IMR-90 (cell line): ENCODE measurements at places on chromosomes 2 and 18. TPM values are rescaled to one million over a fixed set of nuclear protein-coding genes. Genes with fewer than 3 reads are reported as not detected.

The HRH4 gene
- total RNA-seq, result not detected in 2 replicates

The RTP5 gene
- not detected in 2 replicates for total RNA-seq

The GPBAR1 gene
- under 0.01 TPM in 1 of 2 replicates, not detected in the other for total RNA-seq

The EGR4 gene
- total RNA-seq, result not detected in 2 replicates

The TNP1 gene
- not detected in 2 replicates for total RNA-seq

The PRKAG3 gene
- not detected in 2 replicates for total RNA-seq

The NBAS gene
- 88.9 and 105 TPM in 2 replicates for total RNA-seq

The ANKZF1 gene
- 18.3 and 18.6 TPM in 2 replicates for total RNA-seq

The NPAS2 gene
- total RNA-seq, result 5.2 and 5.6 TPM in 2 replicates

- DNase-seq, result no peak
These were observed 175.5 kb downstream of the OTX1 start for GRCh38 chr2:63225964-63226686.

- peak; percentile 97 for DNase-seq
These were observed at the start of gene TNFAIP6 for GRCh38 chr2:151357359-151357758. TNFAIP6 (plus strand) TSS chr2:151357592; CDS start chr2:151357667, 75 bp downstream.

- no peak for DNase-seq
These were observed 96.8 kb downstream of the MTCL1 start for GRCh38 chr18:8802017-8802672.

GRCh38 chr2:204483608-204484081 lies 61.6 kb upstream of the PARD3B start:
- DNase-seq, result no peak

- no peak for DNase-seq
These were observed 129.6 kb downstream of the MREG start for GRCh38 chr2:215883799-215884198.

GRCh38 chr2:188937228-188938220 lies 36.6 kb upstream of the COL3A1 start:
- DNase-seq, result peak; percentile 71

GRCh38 chr2:239678666-239679296 lies 278.0 kb upstream of the HDAC4 start:
- DNase-seq, result no peak

- no peak for DNase-seq
These were observed 59.0 kb upstream of the ZBTB7C start for GRCh38 chr18:48468151-48468550.

DNA sequence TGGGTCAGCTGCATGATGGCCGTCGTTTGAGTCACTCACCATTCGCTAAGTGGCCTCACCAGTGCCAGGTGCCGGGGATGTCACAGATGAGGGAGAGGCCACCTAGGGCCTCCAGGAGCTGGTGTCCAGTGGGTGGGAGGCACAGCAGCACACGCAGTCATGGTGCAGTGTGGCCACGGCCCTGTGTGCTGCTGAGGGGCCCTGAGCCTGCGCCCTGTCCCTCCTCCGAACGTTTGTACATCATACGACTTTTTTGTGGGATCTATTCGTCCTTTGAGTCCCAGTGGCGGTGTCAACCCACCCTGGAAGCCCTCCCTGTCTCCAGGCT lies 30.1 kb upstream of the ODC1 start:
- no peak for DNase-seq

DNA sequence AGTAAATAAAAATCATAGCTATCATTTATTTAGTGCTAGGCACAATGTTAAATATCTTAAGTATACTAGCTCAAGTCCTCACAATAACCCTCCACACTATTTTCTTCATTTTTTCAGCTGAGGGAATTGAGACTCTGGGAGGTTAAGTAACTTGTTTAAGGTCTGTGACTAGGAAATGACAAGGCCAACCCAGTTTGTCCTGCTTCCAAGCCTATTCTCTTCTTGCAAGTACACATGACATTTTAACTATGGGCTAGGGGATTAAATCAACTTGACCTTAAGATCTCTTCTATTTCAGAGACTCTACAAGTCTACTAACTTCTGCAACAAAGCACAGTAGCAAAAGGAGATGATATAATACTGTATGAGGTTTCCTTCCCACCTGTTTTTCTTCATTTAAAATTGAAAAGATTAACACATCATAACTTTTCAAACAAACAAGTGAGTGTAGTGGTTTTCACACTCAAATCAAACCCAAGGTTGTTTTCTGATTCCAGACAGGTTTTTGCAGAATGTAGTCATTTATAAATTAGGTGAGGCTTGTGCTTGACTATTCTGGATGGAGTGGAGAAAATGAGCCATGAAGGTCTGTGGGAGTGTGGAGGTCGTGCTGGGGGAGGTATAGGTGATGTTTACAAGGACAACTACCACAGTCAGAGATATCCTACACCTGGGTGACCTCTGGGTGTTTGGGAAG lies 57.0 kb downstream of the CD28 start:
- DNase-seq, result no peak

GRCh38 chr2:23042216-23042906 lies 342.6 kb upstream of the KLHL29 start:
- DNase-seq, result no peak

GRCh38 chr2:86764661-86765309 lies 25.9 kb downstream of the CD8A start:
- DNase-seq, result peak; percentile 49

DNA sequence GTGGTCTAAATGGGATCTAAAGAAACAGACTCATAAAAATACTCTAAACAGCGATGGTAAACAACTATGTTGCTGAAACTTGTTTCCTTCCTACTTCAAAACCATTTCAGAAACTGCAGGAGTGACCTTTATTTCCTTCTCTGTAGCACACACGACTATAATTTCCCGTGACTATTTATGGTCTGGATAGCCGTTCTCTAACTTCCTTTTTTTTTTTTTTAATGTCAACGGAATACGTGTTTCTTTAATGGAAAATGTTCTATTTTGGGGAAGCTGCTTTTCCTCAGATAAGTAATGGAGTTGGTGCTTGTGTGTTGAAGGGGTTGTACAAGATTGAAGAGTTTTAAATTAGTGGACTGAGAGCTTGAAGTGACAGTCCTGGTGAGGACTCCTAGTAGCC lies 224.1 kb downstream of the PHLPP1 start:
- DNase-seq, result no peak

- no peak for DNase-seq
These were observed 1073.1 kb upstream of the FANCL start for GRCh38 chr2:59314031-59314766.

GRCh38 chr2:231946241-231946814 lies 15.2 kb upstream of the DIS3L2 start:
- no peak for DNase-seq

DNA sequence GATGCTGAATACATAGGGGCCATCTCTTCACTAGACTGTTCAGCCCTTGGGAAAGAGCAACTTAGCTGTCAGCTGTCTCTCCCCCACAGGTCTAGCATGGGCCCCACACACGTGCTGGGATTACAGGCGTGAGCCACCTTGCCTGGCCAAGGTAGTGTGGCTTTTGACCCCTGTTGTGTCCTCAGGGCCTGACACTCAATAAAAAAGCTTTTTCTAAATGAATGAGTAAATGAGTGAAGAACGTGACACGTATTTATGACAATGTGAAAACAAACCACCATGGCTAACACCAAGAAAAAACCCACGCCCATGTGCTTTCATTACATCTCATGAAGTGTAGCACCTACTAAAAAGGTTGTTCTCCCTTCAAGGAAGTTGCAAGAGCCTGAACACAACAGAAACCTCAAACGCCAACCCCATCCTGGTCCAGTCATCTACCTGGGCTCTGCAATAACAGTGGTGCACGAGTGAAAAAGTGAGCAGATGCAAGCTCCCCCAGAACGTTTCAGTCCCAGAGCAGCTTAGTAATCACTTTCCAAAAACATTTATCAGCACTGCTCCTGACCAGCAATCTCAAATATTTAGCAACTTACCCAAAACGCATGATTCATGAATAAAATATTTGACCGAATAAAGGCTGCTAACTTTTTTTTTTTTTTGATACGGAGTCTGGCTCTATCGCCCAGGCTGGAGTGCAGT lies 3.4 kb downstream of the WDFY1 start:
- DNase-seq, result peak; percentile 83

- DNase-seq, result no peak
These were observed 26.5 kb upstream of the ERICH2 start for GRCh38 chr2:170743530-170744239.

GRCh38 chr2:170375192-170375591 lies 197.2 kb downstream of the MYO3B start:
- no peak for DNase-seq

DNA sequence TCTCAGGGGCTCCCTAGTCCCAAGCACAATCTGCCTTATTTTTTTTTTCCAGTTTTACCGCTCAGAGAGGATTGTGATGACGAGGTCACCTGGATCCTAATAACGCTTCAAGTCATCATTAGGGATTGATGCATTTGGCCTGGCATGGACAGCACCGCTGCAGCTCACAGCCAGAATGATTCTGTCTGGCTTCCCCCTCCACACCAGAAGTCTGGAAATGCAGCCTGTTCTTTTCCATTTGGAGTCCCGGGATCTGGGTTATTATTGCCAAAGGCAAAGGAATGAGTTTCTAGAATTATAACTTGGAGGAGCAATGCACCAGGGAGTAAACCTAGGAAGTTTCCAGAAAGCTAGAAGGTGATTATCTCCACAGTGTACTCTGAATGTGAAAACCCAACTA lies 81.1 kb upstream of the TAF1B start:
- no peak for DNase-seq

GRCh38 chr2:200749631-200750322 lies 61.9 kb upstream of the BZW1 start:
- DNase-seq, result peak; percentile 27

- no peak for DNase-seq
These were observed 1963.9 kb upstream of the LRRTM1 start for GRCh38 chr2:82268446-82268845.

DNA sequence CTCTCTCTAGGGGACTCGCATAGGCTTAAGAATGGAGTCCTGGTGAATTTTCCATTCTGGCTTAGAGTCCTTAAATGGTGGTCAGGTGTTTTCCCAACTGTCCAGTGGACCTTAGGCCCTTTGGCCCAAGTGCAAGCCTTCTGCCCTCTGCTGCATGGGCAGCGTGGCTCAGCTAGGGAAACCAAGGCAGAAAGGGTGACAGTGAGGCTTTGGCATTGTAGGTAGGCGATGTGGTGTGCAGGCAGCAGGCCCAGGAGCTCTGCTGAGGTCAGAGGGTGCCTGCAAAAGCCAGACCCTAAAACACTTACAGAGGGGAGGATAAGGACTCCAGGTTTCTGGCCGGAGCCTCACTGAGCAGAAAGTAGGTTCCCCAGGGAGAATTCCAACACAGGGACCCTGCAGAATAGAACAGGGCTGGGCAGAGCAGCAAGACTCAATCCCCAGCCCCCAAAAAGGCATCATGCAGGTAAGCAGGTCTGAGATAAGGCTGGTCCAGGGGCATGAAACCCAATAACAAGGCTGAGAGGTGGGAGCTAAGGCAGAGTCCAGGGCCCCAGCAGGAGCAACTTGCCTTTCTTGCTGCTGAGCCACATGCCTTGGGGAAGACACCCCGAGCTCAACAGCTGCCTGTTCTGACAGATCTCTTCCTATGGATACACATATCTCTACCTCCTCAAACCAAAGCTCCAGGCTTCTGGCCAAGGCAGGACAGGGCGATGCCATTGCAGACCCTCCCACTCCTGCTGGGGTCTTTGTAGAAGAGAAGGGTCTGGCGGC lies 199.7 kb downstream of the TNS1 start:
- DNase-seq, result no peak

- DNase-seq, result no peak
These were observed 1233.5 kb upstream of the NXPH2 start for GRCh38 chr2:140013545-140014203.

GRCh38 chr2:239181903-239182581 lies 218.8 kb downstream of the HDAC4 start:
- DNase-seq, result no peak

DNA sequence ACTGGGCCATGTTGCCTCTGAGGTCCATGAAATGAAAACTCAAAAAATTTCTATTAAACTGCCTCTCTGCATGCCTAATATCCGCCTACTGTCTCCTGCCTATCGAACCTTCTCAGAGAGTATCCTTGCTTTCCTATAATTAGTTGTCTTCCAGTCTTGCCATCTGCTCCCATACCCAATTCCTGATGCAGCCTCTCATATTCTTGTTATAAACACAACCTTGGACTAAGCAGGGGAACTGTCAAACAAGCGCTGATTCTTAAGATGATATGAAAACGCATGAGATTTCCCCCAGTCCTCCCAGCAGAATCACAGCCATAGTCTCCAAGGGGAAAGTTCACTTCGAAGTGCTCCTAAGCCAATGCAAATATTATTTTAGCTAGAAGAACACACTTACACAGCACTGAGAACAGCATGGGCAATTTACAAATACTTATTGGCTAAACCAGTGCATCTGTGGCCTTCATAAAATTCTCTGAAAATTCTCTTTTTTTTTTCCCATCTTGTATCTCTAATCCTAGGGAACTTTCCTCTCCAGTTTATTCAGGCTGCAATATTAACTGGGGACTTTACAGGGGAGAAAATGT lies 471.6 kb downstream of the MBD2 start:
- no peak for DNase-seq

GRCh38 chr2:222795450-222796357 lies 65.1 kb upstream of the ACSL3 start:
- no peak for DNase-seq

DNA sequence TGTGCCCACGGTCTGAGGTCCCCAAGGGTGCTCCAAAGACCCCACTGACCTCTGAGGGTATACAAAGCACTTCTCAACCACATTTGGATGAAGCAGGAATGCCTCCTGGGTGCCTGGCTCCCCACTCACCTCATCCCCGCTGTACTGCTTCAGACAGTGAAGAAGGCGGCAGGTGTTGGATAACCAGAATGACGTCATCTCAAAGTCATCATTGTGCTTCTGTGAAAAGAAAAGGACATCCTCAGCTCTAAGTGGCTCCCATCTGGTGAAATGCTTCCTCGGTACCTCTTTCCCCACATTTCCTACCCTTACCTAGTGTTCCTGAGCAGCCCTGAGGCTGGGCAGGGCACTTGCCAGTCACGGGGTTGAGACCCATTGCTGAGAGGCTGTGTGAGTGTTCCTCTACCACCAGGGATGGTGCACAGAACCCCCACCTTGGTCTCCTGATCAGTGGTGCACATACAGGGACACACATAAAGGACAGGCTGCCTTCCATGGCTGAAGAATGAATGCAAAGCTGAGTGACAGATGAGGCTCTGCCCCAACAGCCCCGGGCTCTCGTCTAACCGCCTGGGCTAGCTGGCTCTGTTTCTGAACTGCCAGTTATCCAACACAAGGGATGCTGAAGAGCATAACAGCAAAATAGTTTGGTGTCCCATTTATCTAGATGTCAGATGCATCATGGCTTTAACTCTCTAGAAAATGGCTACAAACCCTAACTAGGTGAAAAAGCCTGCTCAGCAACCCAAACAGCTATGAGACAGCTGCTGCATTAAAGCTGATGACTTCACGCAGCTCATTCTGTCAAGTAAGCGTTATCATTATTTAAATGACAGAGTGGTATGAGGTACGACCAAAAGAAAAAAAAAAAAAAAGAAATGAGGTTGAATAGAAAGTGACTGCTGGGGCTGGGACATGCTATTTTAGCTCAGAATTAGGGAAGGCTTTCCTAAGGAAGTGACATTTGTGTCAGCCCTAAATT lies 28.2 kb upstream of the ACAA2 start:
- no peak for DNase-seq

GRCh38 chr18:45777393-45777792 lies 48.1 kb upstream of the SIGLEC15 start:
- DNase-seq, result peak; percentile 96

GRCh38 chr18:63883617-63884016 lies 3.9 kb upstream of the SERPINB2 start:
- no peak for DNase-seq

- no peak for DNase-seq
These were observed 125.9 kb upstream of the RNF152 start for GRCh38 chr18:62018759-62019041.

GRCh38 chr2:241274127-241274526 lies 41.3 kb downstream of the HDLBP start:
- no peak for DNase-seq

GRCh38 chr18:30385684-30386083 lies 656.9 kb downstream of the DSC3 start:
- no peak for DNase-seq
